Stimulated activated CD4-positive, alpha-beta T cell treated with anti-CD3 and anti-CD28 coated beads, Interleukin-1b, Interleukin-23, amount 100 ng/mL, for 24 hours (primary cell): ENCODE measurements at places on chromosomes 4 and X.

DNA sequence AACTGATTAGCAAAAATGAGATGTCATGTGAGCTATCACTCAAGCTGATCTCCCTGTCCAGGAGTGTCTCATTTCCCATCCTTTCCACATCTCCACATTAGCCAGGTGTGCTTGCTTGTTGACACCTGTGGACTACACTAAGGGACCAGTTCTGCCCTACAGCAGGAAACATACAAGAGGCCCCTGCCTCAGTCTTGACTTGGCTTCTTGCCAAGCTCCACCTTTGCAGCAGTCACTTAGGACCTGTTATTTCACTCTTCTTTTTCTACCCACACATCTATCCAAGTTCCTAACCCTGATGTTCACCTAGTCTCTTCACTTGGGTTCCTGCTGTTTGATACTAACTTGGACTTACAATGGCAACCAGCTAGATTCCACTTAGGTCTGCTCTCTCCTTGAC lies 13.2 kb downstream of the FRMD7 start:
- no peak for DNase-seq

DNA sequence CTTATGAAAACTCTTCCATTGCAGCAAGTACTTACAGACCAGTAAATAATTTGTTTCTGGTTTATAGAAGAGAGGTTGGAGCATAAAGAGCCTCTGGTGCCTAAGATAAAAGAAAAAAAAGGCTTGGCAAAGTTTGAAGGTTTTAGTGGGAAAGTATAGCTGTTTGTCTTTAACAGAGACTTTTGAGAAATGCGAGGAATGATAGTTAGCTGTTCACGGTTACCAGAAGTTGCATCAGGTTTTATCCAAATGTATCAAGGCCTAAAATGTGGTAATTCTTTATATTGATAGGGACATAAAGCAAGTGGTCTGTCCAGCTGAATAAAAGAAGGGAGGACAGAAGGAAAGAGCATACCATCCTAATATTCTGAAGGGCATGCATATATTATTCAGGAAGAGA lies 29.3 kb downstream of the RAP1GDS1 start:
- no peak for DNase-seq

GRCh38 chrX:12206413-12206812 lies 68.1 kb downstream of the FRMPD4 start:
- no peak for DNase-seq

DNA sequence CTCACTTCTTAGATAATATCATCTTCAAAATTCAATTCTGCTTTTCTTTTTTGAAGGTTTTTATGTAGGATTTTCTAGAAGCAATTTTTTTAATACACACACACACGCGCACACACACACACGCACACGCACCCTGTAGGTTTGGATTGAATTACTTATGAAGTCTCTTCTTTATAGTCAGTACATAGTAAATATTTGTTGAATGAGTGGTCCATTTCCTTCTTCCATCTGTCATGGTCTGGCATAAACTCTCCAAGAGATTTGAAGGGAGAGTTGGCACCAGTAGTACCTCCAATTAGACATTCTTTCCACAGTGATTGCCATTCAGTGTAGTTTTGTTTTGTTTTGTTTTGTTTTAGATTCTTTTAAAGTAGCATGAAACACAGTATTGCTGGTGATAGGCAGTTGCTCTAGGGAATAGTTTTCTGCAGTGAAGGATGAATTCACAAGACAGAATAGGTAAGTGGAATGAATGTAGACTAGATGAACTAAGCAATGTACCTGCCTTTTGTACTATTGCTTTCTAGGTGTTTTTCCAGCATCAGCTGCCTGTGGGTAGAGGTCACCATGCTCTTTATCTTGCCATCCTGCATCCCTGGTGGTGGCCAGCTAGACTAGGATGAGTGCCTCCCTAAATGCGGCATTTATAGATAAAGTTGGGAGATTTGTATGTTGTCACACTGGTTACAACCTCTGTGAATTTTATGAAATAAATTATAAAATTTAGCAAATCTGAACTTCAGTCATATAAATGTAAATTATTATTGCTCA lies 20.5 kb downstream of the PDLIM5 start:
- DNase-seq = no peak

- no peak for DNase-seq
Measured at GRCh38 chrX:30649859-30650258, 3.4 kb upstream of the GK start.
